ENCODE measurements at places on chromosomes 5 and 9.

DNA sequence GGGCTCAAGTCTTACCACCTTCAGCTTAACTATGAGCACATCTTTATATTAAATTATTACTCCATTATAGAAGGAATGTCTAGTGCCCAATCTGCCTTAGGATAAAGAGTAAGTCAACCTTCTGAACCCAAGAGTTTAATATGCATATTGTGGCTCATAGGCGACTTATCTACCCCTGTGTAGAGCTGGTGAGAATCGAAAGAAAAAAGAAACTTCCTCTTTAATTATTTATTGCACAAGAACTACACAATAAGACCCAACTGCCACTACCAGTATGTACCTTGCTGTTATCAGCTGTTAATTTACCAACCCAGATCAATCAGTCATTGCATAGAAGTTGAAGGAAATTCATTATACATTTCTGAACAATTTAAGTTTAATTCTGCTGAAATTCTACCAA lies 329.1 kb upstream of the SLC24A2 start:
- no peak for DNase-seq

DNA sequence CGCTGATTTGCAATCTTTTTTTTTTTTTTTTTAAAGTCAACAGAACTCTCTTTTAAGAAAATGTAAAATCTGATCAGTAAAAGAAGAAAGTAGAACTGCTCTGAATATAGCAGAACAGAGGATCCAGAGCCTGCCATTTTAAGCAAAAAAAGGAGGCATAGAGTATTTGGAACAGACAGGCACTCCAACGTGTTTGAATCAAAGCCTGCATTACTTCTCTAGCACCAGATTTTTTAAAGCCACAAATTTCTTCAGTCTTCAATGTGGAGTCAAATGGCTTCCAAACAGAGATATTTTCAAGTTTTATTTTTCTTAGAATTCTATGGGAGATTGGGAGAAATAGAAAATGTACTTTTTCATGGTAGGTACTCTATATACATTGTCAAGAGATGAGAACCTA lies 5.1 kb downstream of the PAIP1 start:
- no peak for DNase-seq

- DNase-seq: no peak
Observed at GRCh38 chr5:157959370-157959769, 100.4 kb upstream of the CLINT1 start.

DNA sequence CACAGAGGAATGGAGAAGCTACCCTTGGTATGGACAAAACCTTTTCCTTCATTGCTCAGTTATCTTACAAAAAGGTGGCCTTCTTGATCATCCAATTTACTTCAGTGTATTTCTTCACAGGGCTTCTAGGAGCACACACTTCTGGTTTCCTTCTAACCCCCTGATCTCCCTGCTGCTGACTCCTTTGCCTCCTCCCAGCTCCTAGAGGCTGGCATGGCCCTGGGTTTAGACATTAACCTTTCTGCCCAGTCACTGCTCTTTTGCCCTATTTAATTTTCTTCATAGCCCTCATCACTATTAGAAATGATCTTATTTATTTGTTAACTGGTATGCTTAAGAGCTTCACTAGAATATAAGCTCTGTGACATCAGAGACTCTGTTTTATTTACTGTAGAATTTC lies 63.2 kb downstream of the ANKRD55 start:
- DNase-seq: no peak

DNA sequence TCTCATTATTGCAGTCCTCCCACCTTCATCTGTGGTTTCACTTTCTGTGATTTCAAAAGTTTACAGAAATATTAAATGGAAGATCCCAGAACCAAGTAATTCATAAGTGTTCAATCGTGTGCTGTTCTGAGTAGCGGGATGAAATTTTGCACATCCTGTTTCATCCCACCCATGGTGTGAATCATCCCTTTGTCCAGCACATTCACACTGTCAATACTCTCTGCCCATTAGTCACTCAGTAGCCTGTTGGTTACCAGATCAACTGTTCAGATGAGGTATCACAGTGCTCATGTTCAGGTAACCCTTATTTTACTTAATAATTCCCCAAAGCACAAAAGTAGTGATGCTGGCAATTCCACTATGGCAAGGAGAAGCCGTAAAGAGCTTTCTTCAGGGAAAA lies 26.8 kb downstream of the FAM81B start:
- DNase-seq: peak; percentile 62

- peak; percentile 54 for DNase-seq
Observed at GRCh38 chr9:124126648-124127646, 115.4 kb downstream of the LHX2 start.

DNA sequence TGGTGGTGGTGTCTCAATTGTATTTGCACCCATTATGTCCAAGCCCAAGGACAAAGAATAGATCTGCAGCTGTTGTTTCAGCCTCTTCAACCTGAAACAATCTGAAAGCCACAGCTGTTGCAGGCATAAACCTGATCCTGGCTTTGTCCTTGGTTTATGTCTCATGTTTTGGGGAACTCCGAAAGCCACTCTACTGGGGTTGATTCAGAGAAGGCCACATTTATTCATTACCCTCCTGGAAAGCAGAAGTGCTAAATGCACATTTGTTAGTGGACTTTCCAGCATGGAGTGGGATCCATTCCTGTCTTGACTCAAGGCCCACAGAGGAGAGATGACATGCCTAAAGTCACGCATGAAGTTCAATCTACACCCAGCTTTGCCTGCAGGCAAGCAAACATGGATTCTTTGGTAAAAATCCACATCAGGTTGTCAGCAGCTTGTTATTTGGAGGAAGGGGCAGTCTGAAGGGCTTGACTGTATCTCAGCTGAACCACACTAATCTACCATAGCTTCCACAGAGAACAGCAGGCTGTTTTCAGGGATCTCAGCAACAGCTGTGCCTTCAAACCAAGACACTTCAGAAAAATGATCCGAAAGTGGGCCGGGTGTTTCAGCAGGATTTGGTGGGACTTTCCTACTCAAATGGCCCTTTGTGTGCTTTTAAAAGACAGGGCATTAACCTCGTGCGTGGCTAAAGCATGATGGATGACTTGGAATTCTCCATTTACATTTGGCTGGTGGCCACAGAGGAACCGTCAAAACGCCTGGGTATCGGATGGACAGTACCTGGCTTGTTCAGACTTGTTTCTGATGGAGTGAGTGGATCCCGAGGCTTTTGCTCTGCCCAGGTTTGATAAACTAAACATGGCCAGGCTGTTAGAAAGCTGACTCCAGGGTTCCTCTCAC lies 36.2 kb upstream of the ADAM19 start:
- peak; percentile 97 for DNase-seq

GRCh38 chr9:132673355-132673754 lies 3.1 kb downstream of the GTF3C4 start:
- DNase-seq: peak; percentile 60

DNA sequence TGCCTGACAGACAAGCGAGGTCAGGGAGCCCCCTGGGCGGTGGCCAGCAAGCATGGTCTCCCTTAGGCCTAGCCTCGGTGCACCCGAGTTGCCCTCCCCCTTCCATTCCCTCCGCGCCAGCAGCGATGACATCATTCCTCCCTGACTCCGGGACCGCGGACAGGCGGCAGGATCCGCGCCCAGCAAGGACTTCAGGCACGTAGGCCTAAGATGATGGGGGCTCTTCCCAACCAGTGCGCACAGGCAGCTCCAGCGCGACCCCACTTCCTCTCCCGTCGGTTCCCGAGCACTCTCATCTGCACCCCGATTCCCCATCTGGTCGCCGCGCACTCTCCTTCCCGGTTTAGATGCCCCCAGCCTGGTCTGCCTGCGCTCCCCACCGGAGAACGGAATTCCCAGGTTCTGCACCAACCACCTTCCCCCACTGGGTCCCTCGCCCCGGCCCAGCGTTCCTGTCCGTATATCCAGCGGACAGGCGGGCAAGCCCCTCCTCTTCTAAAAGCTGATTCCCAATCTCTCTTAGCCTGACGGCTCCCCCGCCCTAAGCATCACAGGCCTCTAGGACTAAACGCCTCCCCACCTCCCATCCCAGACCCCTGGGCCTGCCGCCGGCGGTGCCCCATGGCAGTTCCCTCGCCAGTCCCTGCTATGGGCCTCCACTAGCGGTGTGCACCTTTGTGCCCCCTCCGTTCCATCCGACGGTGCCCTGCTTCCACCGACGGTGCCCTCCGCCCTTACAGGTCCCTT lies 931 bp downstream of the FAM219A start:
- peak; percentile 66 for DNase-seq

DNA sequence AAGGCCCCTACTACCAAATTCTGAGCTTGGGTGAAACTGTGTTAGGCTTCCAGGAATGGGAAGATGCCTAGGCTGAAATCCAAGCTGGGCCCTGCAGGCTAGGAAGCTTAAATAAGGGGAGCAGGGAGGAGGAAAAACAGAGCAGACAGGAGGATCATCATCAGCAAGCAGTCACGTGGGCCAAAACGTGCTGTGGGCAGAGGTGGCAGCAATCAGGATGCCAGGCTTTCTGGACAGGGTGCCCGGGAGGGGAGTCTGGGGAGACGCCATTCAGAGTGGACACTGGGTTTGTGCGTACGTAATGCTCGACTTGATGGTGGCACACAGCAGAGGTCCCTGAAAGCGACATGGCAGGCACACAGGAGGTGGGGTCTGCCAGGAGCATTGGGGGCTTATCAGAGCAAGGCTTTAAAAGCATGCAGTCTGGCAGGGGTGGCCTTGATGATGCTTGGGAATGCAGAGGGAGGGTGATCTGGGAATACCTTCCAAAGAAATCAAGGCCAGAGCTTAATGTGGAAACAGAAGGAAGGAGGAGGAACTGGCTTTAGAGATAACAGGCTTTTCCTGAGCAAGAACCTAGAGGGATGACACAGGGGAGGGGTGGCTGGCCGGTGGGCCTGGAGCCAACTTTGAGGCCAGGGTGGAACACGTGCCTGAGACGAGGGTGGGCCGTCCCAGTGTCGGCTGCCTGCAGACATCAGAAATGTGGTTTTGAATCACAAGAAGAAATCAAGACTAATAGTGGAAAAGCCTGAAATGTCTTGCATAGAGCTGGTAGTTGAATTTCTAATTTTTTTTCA lies 212.5 kb downstream of the GADD45G start:
- no peak for DNase-seq

DNA sequence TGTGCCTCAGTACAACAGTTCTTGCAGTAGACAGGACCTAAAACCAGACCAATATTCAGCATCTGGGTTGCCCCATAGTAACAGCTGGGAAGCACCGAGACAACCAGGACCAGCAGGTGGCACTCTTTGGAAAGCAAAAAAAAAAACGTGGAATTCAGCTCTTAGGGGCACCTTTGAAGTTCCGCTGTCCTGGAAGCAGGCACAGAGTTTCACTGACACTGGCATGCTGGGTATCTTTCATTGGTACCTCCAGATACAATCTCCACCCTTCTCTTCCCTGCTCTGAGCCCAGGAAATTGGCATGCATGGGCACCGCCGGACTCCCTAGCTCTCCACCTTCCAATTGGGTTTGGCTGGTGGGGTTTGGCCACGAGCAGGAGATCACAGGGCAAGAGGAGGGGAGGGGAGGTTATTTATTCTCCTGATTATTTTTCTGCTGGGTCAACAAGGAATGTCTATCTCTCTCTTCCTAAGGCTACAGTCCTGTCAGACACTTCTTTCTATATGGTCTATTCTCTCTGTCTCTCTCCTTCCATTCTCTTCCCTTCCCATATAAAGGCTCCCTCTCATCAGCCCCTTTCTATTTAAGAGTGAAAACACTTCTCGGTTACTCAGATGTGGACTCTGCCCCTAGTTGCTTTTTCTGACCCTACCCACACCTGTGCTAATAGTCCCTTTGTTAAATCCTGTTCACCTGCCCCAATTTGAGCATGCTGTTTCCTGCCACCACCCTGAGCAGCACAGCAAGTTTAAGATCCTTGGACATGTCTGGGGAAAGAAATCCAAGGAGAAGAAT lies 1.9 kb upstream of the IDNK start:
- peak; percentile 37 for DNase-seq

DNA sequence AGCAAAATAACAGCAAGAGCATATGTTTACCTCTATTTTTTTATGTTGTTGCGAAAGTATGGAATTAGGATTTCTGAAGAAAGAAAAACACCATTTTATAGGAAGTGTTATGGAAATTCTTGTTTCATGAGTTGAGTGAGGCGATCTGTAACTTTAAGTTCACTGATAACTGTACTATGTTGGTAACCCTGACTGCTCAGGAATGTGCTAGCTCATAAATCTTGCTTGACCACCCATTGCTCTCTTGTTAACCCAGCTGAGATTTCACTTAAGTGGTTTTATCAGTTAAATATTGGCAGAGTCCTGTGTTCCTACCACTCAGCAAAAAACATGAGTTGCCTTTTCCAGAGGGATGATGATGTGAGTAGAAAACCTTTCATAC lies 91.1 kb upstream of the STARD4 start:
- DNase-seq: no peak

DNA sequence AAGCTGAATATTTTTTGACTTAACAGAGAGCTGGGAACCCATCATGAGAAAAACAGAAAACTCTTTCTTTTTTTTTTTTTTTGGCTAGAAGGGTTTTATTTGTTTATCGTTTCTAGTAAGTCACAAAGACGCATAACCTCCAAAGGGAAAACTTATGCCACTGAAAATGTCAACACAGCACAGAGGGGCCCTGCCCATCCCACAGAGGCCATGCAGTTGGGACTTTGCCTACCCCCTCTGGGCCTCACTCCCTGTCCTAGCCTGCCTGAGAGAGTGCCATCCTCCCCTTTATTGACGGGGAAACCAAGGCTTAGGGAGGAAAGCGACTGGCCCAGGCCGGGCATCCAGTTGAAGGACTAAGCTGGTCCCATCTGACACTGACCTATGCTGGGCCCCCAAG lies 74.7 kb downstream of the VAV2 start:
- DNase-seq: no peak

DNA sequence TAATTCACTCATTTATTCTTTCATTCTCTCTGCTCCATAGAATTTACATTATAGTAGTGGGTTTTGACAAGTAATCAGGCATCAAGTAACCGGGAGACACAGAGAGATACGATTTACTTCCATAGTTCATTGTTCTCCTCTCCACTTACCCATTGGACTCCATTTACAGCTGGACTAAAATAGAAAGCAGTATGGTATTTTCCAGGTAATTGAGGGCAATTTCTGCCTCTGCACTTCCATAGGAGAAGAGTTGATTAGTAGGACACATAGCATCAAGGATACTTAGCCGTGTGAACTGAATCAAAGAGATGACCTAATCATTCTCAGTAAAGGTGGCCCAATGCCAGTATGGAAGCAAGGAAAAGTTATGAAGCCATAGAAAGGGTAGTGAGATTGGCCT lies 244.4 kb downstream of the COX7C start:
- no peak for DNase-seq

DNA sequence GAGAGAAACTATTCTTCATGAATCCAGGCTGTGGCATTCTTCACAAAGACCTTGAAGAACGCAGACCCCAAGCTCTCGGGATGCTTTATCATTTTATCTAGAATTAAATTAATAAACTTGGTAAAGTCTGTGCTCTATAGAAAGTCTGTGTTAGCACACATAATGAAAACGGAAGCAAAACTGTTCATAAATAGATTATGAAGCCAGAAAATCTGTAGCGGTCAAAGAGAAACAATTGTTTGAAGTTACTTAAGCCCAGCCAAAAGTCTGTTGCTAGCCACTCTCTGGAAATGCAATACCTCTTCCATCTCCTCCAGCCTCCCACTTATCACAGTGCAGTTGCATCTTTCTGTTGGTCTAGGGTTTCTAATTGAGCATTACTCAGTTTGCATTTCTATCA lies 375.9 kb downstream of the KIF4B start:
- DNase-seq: no peak
